Activated T-helper 1 cell treated with anti-CD3 and anti-CD28 coated beads, Interleukin-2, amount 50 U/mL, for 16 hours (primary cell): ENCODE measurements at places on chromosomes 4 and X.

GRCh38 chrX:19954335-19955096, 36.3 kb downstream of the BCLAF3 start:
- no peak for DNase-seq

GRCh38 chr4:189279188-189279587, 661.5 kb upstream of the FRG1 start:
- no peak for DNase-seq

DNA sequence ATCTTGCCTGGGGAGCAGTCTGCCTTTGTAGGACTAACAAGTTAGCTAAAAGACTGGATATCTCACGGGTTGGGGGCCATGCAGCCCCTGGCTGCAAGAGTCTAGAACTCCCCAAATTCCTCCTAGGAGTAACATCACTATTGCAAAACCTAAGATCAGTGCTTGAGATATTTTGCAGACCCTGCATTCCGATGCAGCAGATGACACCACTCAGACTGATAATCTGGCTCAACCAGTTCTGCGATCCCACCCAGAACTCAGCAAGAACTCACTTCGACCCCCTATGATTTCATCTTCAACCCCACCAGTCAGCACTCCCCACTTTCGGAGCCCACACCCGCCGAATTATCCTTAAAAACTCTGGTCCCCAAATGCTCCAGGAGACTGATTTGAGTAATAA, 834.0 kb downstream of the C4orf33 start:
- DNase-seq, result no peak

GRCh38 chr4:117084866-117085701, at the start of gene TRAM1L1:
Gene TRAM1L1 (minus strand): TSS chr4:117085576. CDS start chr4:117085393, 183 bp downstream.
- no peak for DNase-seq

DNA sequence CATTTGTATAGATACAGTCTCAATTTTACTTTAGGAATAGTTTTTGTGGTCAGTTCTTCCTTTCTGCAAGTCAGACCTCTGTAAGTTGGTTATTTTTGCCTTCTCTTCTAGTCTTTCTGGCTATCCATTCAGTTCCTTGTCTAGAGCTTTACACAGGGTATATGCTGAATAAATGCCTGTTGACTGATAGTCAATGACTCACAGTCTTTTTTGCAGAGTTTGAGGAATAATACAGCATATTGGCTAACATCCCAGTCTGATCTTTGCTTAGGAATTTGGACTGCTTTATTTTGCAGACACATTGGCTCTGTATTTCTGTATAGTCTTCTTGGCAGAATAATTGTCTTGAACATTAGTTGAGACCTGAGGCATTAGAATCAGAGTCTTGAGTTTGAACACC, 132.4 kb downstream of the MAGEC1 start:
- no peak for DNase-seq
